ENCODE measurements at places on chromosomes 12 and 14.
A peak's percentile ranks its signal among the peaks of the same experiment; 100 is the strongest.

DNA sequence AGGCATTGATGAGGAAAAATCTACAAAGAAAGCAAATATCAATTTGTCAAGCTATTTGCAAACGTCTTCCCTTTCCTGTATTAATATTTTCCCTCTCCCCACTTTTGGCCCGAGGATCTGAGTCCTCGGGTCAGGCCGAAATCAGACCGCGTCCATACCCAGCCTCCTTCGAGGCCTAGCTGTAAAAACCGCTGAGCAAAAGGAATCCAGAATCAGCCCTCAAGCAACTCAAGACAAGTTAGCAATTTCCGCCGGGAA is 353 bp upstream of the MAPK1IP1L start:
- no peak for DNase-seq

GRCh38 chr14:38870296-38870836 is 232.7 kb downstream of the SEC23A start:
- DNase-seq = no peak

DNA sequence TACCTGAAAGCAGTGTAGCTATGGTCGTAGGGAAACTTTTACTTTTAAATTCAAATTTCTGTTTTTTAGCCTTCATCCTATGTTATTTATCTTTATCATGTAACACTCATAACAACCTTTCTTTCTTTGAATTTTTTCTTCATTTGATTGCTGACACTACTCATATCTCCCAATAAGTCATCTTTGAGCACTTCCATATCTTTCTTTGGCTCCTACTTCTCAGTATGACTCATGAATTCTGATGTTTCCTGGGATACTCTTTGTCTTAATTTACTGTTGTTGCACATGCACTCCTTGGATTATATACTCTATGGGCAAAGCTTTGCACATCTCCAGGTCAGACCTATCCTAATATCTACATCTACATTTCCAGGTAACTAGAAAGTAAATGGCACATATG is 18.1 kb upstream of the IAPP start:
- no peak for DNase-seq

DNA sequence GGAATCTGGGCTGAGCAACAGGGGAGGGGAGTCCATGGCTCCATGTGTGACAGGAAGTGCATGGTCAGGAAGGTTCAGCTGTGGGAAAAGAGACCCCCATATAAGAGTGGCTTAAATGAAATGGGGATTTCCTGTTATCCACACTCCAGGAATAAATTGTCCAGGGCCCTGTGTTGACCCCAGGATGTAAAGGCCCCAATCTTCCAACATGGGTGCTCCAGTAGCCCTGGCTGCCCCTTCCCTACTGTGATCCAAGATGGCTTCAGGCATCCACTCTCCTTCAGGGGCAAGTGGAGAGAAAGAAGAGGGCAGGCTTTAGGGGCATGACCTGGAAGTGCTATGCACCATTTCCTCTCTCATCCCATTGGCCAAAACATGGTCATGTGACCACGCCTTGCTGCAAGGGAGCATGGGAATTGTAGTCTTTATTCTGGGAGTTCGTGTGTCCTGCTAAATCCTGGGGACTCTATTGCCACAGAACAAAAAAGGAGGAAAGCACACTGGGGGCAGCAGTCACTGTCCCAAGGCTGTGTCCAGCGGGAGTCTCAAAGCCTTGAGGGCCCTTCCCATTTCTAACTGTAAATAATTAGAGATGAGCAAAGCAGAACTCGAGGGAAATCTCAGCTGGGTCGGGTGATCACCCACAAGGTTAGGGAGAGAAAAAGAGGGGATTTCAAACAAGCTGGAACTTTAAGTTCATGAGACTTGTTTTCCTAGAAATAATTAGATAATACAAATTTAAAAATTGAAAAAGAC is 289.2 kb downstream of the ADGRD1 start:
- peak; percentile 88 for DNase-seq

GRCh38 chr12:46107591-46107990 is 117.2 kb upstream of the SCAF11 start:
- DNase-seq = no peak

DNA sequence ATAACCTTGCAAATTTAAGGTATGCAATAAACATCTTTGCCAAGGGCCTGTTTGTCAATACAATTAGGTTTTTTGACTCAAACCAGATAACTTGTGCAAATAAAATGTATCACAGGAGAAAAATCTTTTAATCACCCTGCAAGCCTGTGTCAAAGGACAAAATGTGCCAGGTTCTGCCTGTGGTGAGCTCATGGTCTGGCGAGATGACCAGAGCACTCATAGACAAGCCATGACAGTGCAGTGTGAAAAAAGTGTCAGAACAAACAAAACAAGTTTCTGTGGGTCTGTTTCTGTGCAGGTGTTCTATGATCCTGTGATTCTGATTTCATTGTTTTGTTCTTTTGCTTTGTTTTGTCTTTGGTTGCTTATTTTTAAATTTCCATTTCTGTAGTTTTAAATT is 847.2 kb downstream of the VRK1 start:
- DNase-seq = no peak

- no peak for DNase-seq
Observed at GRCh38 chr14:105010106-105010505, 10.8 kb downstream of the CDCA4 start.

GRCh38 chr12:32843528-32844095 is 53.0 kb downstream of the PKP2 start:
- DNase-seq = peak; percentile 71

- DNase-seq = no peak
Observed at GRCh38 chr12:106941481-106942156, 14.1 kb upstream of the TMEM263 start.

Measured in mesendoderm (in vitro differentiated cells).